ENCODE measurements at places on chromosomes 2 and 18. TPM values are rescaled to one million over a fixed set of nuclear protein-coding genes. Genes with fewer than 3 reads are reported as not detected.

Gene KCNG2
- total RNA-seq = not detected

Gene TMEM17
- total RNA-seq = 2.5 TPM

Gene CXCR1
- total RNA-seq = not detected

DNA sequence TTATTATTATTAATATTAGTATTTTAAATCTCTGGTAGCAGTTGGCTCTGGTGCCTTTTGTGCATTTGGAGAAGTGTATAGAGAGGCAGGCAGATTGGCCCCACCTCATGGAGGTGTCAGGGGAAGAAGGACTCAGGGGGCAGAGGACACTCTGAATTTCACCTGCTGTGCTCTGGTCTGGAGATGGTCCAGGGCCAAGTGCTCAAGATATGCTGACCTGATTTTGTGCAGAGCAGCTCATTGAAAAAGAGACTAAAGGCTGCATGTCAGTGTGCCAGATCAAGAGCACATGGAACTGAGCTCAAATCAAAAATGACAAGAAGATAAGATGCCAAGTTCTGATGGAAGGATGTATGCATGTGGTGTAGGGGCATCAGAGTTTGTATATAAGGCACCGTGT, 323.6 kb upstream of the TNP1 start:
- no peak for DNase-seq

DNA sequence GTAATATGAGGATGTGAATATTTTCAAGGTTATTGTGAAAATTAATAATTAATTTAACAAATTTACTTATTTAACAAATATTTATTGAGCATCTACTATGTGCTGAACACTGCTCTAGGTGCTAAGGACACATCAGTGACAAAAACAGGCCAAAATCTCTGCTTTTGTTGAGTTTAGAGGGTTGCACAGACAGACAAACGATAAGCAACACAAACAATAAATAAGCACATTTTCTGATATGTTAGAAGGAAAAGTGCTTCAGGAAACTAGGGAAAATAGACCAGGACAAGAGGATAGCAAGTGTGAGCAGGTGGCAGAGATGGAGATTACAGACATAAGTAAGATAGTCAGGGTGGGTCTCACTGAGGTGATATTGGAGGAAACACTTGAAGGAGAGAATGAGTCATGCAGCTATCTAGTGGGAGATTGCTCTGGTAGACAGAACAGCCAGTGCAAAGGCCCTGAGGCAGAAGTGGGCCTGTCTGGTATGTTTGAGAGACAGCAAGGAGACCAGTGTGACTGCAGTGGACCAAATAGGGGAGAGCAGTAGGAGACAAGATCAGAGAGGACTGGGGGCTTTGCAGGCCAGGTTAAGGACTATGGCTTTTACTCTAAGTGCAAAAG, 38.3 kb downstream of the SFXN5 start:
- no peak for DNase-seq

GRCh38 chr18:48765053-48765452, 185.7 kb downstream of the SMAD7 start:
- DNase-seq = no peak

GRCh38 chr2:129431881-129432280, 547.6 kb upstream of the RAB6C start:
- DNase-seq = no peak

- DNase-seq = no peak
Observed at GRCh38 chr2:131055169-131056065, 37.8 kb downstream of the FAM168B start.

- no peak for DNase-seq
Observed at GRCh38 chr2:240704651-240705050, 13.0 kb downstream of the AQP12A start.

DNA sequence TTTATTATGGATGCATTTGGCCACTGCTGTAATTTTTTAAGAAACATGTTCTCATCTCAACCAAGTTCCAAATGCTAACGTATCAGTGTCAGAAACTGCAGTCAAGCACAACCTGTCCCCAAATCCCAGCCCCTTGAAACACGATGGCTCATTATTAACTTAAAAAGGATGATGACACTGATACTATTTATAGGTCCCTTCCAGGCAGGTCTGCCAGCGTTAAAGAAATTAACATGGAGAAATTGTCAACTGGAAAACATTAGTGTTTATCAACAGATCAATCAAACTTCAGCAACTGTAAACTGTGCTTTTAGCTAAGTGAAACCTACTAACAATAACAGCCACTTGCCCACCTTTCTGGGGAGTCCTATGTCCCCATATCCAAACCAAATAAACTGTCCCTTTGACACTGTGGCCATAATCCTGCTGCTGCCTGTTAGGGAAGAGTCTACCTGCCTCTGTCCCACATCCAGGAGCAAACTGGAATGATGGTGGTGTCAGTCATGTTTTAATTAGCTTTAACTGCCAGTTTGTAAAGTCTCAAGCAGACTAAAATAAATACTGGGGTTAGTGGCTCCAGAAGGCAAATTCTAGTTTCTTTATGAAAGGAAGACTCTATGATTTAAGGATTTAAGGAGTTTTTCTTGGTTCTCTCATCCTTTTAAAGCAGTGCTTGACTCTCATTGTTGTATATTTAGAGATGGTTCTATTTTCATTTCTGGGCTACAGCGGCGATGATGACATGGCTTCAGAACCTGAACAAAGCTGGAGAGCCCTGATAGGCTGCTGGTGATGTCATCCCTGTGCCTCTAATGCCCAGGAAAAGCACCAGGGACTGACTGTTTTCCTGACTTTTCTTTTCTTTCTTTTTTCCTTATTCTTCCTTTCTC, 583.6 kb upstream of the PIK3C3 start:
- DNase-seq = no peak

DNA sequence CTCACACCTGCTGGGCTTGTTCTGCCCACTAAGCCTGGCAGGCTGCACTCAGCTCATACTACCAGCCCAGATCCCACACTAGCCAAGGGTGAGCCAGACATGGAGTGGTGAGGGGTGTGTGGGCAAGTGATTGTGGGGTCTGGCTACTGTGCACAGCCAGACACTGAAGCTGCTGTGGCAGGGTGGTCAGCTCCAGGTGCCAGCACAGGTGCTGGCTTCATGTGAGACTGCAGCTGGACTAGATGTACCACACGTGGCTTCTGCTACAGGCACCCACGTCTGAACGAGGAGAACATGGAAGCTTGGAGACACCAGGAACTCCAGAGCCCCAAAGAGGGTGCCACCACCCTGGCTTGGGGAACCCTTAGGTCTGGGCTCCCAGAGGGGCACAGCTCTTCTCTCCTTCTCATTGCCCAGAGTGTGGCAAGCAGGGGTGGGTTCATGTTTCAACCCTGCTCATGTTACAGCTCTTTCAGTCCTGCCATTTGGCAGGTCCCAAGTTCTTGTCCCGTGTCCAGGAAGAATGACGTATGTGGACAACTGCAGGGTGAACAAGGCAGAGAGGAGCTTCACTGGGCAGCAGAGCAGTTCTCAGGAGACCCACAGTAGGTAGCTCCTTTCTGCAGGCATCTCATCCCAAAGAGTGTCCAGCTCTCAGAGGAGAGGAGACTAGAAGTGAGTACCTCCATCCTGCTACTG, 1624.2 kb upstream of the TMEFF2 start:
- DNase-seq = no peak

DNA sequence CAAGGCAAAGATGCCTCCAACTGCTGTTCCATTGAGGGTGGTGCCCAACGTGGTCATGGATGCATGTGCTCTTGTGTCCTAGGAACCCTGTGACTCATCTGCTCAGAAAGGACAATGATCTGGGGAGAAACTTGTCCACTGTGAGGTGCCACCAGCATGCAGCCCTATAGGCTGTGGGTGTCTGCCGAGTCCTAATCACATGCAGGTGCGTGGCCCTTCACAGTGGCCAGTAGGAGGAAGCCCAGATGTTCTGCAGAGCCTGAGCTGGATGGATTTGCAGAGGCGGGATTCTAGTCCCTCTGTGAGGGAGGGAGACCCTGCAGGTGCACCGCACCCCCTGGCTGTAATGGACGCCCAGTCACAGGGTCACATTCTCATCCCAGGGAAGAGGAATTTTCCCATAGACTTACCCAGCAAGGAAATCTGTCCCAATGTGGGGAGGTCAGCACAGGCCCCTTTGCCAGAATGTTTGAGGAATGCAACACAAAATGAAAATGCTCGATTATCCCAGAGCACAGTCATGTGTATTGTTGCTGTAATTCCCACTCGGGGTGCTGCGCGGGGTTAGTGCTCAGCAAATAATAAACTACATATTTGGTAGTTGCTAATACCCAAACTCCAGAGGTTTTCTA, 13.9 kb downstream of the GDF7 start:
- no peak for DNase-seq
